ENCODE measurements at places on chromosomes 2 and 18.

DNA sequence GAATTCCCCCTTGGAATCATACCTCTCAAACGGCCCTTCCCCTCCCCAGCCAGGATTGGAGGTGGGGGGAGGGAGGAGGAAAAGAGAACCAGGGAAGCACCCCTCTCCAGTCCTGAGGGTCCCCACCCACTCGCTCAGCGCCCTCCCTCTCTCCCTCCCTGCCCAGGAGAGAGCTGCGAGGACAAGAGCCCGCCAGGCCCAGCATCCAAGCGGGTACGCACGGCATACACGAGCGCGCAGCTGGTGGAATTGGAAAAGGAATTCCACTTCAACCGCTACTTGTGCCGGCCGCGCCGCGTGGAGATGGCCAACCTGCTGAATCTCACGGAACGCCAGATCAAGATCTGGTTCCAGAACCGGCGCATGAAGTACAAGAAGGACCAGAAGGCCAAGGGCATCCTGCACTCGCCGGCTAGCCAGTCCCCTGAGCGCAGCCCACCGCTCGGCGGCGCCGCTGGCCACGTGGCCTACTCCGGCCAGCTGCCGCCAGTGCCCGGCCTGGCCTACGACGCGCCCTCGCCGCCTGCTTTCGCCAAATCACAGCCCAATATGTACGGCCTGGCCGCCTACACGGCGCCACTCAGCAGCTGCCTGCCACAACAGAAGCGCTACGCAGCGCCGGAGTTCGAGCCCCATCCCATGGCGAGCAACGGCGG is 14.4 kb downstream of the HOXD3 start:
- no peak for DNase-seq

GRCh38 chr2:112006076-112006410 is 49.0 kb upstream of the TMEM87B start:
- DNase-seq, result peak; percentile 75

GRCh38 chr2:200618590-200619021 is 32.8 kb downstream of the AOX1 start:
- DNase-seq, result peak; percentile 53

- DNase-seq, result no peak
Observed at GRCh38 chr2:198917275-198917674, 540.5 kb downstream of the SATB2 start.

DNA sequence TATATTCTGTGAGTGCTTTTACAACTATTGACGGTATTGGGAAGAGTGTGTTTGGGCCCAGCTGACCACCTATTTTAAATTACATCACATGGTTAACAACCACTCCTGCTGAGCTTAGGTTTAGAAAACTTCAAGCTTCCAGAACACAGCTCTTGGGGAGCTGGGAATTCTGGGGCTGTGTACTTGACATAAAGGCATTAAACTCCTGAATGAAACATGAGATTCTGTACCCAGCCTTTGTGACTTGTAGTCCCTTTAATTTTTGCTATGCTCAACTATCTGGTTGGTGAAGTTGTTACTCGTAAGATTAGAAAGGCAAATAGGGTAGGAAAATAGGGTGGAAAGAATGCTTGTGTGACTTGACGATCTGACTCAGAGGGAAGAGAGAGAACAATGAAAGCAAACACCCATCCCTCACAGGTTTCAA is 66.9 kb downstream of the LTBP1 start:
- DNase-seq, result no peak

GRCh38 chr18:9913151-9913525 is 678 bp upstream of the VAPA start:
- DNase-seq, result no peak

DNA sequence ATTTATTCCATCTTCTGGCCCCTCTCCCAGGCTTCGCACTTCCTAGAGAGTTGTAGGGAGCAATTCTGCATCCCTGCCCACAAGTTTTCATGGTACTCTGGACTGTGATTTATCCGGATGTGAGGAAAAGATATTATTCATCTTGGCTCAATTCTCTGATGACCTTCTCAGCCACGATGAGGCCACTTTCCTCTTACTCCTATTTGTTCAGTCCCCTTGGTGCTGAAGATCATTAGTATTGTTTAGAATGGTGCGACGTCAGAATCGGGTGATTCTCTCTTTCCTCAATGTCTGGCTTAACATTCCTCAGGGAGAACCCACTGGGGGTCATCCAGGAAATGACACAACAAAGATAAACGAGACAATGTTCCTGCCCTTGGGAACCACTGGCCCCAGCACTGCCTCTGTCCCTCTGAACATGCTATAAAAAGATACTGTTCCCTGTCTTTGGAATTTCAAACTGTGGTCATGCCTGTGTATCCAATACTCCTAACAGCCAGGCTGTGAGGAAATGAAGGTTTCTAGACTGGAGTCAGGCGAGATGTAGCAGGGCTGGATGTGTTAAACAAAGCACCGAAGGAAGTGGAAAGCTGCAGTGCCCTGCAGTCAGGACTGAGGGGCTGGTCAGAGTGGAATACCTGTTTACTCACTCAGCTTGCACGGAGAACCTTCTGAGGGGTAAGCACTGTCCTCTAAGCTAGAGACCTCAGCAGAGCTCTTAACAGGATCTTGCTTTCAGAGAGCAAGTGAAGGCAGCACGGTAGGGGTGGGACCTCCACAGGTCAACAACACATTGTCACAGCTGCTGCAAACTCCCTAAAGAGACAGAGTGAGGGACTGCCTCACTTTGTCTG is 12.9 kb upstream of the GLI2 start:
- no peak for DNase-seq

DNA sequence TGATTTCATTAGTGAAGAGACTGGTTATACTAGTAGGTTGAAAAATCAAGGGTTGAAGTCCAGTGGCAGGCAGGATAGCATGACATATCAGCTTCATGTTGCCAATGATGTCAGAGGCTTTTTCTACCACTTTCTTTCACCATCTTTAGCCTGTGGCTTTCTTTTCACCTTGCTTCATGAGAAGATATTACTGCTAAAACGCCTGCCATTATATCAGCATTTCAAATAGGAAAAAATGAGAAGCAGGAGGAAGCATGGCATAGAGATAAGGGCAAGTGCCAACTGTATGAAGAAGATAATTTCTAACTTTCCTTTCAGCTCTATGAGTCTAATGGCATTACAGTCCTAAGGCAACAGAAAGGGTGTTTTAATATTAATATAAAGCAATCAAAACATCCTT is 270.2 kb upstream of the SYT4 start:
- no peak for DNase-seq

- no peak for DNase-seq
Observed at GRCh38 chr2:14817848-14818247, 185.3 kb downstream of the LRATD1 start.

GRCh38 chr2:162435676-162436075 is 91.7 kb downstream of the GCA start:
- DNase-seq, result no peak

- DNase-seq, result no peak
Observed at GRCh38 chr2:111622859-111623258, 261.1 kb downstream of the ANAPC1 start.

- peak; percentile 32 for DNase-seq
Observed at GRCh38 chr2:69306822-69307578, 80.0 kb downstream of the GFPT1 start.

DNA sequence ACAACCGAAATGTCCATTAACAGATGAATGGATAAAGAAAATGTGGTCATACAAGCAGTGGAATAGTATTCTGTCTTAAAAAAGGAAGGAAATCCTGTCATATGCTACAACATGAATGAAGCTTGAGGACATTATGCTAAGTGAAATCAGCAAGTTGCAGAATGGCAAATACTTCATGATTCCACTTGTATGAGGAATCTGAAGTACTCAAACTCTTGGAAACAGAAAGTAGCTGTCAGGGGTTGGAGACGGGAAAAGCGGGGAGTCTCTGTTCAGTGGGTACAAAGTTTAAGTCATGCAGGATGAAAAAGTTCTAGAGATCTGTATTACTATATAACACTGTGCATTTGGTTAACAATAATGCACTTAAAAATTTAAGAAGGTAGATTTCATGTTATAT is 209.0 kb upstream of the SIX2 start:
- DNase-seq, result no peak

All from AML-193 (cell line).